Thoracic aorta endothelial cell (primary cell): ENCODE measurements at places on chromosomes 7 and 10. TPM values are rescaled to one million over a fixed set of nuclear protein-coding genes. Genes with fewer than 3 reads are reported as not detected.

Gene FKBP6
- not detected in 2 replicates for total RNA-seq

Gene LRGUK
- 0.13 and 0.29 TPM in 2 replicates for total RNA-seq

Gene CYP26C1
- total RNA-seq: 0.80 and 1.0 TPM in 2 replicates

Gene PRKCQ
- total RNA-seq: 0.53 and 0.72 TPM in 2 replicates

Gene WNT8B
- not detected in 2 replicates for total RNA-seq

Gene SEMA3C
- 6.6 and 10.1 TPM in 2 replicates for total RNA-seq

Gene ZNF804B
- not detected in 2 replicates for total RNA-seq

Gene FAM13C
- total RNA-seq: 0.13 and 0.93 TPM in 2 replicates

Gene TMEM176B
- not detected in 2 replicates for total RNA-seq

Gene IFIT3
- 4.3 and 4.5 TPM in 2 replicates for total RNA-seq

Gene MUC3A
- not detected in 2 replicates for total RNA-seq

Gene HTR5A
- total RNA-seq: not detected in 2 replicates

Gene INPP5A
- total RNA-seq: 25.4 and 33.1 TPM in 2 replicates

Gene MICALL2
- total RNA-seq: 17.3 and 22.9 TPM in 2 replicates

Gene PDE1C
- 0.13 and 0.43 TPM in 2 replicates for total RNA-seq

Gene CNPY1
- total RNA-seq: not detected in 2 replicates

Gene SLC16A9
- total RNA-seq: 1.5 and 9.6 TPM in 2 replicates

Gene PLPP4
- 4.7 and 8.0 TPM in 2 replicates for total RNA-seq

Gene COL26A1
- not detected in 2 replicates for total RNA-seq

Gene ELN
- 0.07 and 0.13 TPM in 2 replicates for total RNA-seq

Gene RBP3
- total RNA-seq: not detected in 2 replicates

Gene DNAJC12
- 0.14 and 0.53 TPM in 2 replicates for total RNA-seq

Gene UBE2D1
- total RNA-seq: 22.2 and 35.8 TPM in 2 replicates

Gene ZPBP
- not detected in 2 replicates for total RNA-seq

Gene TWIST1
- 2.0 TPM in 1 of 2 replicates, not detected in the other for total RNA-seq

Gene PIP
- not detected in 2 replicates for total RNA-seq

Gene CPXM2
- total RNA-seq: 4.7 and 13.5 TPM in 2 replicates

Gene GPER1
- total RNA-seq: 1.5 and 2.0 TPM in 2 replicates

Gene ALOX5
- not detected in 2 replicates for total RNA-seq

Gene TMEM168
- total RNA-seq: 35.4 and 37.3 TPM in 2 replicates

Gene C10orf71
- total RNA-seq: not detected in 2 replicates

Gene PPP1R17
- total RNA-seq: not detected in 2 replicates

Gene KCND2
- not detected in 2 replicates for total RNA-seq

Gene ZNF736
- 9.0 and 11.7 TPM in 2 replicates for total RNA-seq

Gene CACNA2D1
- 102 and 120 TPM in 2 replicates for total RNA-seq

Gene GHRHR
- total RNA-seq: 0.14 TPM in 1 of 2 replicates, not detected in the other

Gene OPN1SW
- not detected in 2 replicates for total RNA-seq

Gene C10orf67
- total RNA-seq: not detected in 2 replicates

Gene CPN1
- not detected in 2 replicates for total RNA-seq

Gene UTF1
- total RNA-seq: not detected in 2 replicates

Gene MEOX2
- total RNA-seq: not detected in 2 replicates

Gene HKDC1
- total RNA-seq: 0.93 TPM in 1 of 2 replicates, not detected in the other

Gene TMEM176A
- not detected in 2 replicates for total RNA-seq

Gene EGFR
- 3.8 and 5.1 TPM in 2 replicates for total RNA-seq

Gene GLRX3
- total RNA-seq: 166 and 177 TPM in 2 replicates

Gene FAM25G
- total RNA-seq: not detected in 2 replicates

Gene OR2A42
- total RNA-seq: 0.07 TPM in 1 of 2 replicates, not detected in the other

Gene PAPOLB
- 0.22 and 0.27 TPM in 2 replicates for total RNA-seq
